ENCODE measurements at places on chromosomes 13 and 19.

GRCh38 chr19:6738787-6739389 is 592 bp upstream of the TRIP10 start:
- DNase-seq, result no peak

- DNase-seq, result no peak
Observed at GRCh38 chr13:23883255-23883654, 5.9 kb downstream of the MIPEP start.

DNA sequence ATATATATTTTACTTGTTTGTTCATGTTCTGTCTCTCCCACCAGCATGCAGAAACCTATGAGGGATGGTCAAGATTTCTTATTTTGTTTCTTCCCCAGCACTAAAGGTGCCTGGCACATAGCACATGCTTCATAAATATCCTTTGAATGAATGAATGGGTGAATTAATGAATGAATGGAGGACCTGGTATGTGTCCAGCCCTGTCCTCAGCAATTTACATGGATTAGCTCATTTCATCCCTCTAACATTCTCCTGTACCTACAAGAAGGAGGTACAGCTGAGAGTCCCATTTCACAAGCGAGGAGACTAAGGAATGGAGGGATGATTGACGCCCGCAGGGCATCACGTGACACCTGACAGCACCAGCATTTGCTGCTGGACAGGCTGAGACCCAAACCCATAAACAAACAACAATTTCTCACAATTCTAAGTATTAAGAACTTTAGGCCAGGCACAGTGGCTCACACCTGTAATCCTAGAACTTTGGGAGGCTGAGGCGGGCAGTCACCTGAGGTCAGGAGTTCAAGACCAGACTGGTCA is 6.8 kb upstream of the BCAT2 start:
- DNase-seq, result no peak

DNA sequence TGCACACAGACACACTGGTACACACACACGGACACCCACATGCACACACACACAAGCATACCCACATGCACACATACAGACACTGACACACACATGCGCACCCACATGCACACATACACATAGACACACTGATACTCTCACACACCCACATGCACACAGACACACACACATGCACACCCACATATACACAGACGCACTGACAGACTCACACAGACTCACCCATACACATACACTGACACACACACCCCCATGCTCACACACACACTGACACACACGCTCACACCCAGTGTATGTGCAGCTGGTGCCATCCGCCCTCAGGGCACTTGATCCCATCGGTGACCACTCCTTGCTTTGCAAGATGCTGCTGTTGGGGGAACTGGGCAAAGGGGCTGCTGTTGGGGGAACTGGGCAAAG is 9.7 kb upstream of the RASA3 start:
- DNase-seq, result no peak

DNA sequence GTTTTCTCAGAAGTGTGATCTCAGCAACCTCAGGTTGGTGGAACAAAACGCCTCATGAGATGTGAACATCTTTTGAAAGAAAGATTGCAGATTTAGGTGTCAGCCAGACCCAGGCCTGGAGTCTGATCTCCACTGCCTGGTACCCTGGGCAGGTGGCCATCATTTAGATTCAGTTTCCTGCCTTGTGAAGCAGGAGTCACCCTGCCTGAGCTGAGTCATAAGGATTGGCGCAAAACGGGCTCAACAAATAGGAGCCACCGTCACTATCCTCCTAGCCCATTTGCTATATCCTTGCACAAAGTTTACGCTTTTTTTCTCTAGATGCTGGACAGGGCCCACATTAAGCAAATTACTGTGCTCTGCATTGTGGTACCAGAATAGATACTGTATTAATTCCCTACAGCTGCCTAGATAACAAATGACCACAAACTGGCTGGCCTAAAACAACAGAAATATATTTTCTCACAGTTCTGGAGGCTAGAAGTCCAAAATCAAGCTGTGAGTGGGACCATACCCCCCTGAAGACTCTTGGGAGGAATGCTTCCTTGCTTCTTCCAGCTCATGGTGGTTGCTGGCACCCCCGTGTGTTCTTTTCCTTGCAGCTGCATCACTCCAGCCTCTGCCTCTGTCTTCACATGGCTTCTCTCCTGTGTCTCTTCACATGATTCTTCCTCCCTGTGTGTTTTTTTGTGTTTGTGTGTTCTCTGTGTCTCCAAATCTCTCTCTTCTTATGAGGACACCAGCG is 38.2 kb downstream of the TNFSF11 start:
- DNase-seq, result no peak

DNA sequence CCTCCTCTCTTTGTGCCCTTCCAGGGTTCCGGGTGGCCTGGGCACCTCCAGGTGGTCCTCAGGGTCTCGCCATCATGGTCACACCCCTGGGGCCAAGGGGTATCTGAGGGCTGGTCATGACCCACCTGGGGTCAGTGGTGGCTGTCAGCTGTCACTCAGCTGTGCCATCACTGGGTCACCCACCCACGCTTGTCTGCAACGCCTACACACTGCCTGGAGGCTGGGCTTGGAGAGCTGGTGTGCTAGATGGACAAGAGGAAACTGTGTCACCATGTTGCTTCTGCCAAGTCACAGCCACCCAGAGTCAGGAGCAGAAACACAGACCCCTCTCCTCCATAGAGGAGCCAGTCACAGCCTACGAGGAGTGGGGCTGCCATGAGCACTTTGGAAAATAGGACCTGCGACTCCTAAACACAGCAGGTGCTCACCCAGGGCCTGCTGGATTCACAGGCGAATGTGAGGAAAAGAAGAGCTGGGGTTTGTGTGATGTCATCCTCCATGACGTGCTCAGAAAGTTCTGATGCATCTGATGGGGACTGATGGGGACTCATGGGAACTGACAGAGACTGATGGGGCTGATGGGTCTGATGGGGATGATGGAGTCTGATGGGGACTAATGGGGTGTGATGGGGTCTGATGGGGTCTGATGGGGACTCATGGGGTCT is 10.7 kb upstream of the GRTP1 start:
- DNase-seq, result no peak

Measured in AG09319 (cell line).